ENCODE measurements at places on chromosomes 4 and X. TPM values are rescaled to one million over a fixed set of nuclear protein-coding genes. Genes with fewer than 3 reads are reported as not detected.

DNA sequence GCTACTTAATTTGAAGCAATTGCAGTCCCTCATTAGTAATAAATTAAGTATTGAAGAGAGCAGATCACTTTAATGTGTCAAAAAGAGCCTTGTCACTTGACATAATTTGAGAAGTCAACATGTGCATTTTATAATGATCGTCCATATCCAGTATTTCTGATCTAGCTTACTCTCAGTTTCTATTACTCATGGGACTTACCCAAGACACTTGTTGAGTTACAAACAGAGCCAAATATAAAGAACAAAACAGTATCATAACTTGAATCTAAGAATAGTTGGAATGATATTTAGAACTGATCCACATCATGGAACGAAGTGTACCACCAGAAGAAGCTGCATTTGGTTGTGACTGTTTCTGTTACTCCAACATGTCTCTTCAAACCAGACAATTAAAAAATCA lies 54.7 kb downstream of the SLITRK4 start:
- DNase-seq: no peak

DNA sequence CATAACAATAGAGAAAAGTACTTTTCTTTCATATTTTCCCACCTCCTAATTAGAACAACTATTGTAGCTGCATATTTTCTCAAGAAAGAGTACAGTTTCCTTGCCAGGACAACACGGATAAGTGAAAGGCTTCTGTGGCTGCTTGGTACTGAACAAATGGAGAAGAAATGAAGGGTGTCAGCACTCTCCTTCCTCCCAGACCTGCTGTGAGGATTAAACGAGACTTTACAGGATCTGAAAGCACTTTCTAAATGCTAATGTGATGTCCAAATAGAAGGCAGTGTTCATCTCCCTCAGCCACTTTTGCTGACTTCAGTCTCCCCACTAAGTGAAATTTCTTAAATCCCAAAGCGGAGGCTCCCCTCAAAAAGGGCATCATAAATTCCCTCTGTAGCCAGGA lies 13.9 kb downstream of the NIPAL1 start:
- no peak for DNase-seq

DNA sequence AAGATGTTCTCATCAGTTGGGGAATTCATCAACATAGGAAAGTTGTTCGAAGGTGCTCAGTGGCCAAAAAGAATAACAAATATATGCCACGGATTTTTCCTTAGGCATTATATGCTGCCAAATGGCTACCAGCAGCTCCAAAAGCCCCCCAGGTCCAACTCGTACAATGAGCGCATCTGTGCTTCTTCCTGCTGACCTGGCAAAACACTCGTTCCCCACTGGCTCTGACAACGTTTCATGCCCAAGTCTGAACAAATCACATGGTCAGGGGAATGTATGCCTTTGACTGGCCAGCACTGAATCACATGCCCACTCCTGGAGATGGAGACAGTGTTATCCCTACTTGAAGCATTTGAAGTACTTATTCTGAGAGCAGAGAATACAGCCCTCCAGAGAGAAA lies 59.9 kb upstream of the SPP1 start:
- no peak for DNase-seq

GRCh38 chr4:46397394-46397793 lies 7.5 kb upstream of the GABRA2 start:
- no peak for DNase-seq

GRCh38 chr4:6916069-6916586 lies 6.5 kb downstream of the TBC1D14 start:
- DNase-seq: no peak

IBSP gene
- not detected for total RNA-seq

DNA sequence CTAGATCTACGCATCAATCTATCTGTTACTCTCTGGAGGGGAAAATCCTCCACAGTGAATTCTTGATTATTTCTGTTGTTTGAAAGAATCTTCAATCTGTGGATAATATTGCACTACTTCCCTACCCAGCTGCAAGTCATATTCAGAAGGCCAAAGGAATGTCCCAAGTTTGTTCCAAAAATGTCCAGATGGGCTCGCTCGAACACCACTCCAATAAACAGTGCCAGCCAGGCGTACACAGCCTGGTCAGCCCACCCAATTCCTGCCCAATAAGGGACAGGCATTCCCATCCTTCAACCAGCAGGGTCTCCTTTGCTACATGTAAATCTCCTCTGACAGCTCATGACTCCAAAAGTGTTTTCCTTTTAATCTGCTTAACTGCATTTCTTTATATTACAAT lies 80.7 kb upstream of the GPM6B start:
- DNase-seq: no peak

PITX2 gene
- 1.3 TPM for total RNA-seq

GRCh38 chrX:131441033-131441432 lies 102.8 kb upstream of the OR13H1 start:
- DNase-seq: peak; percentile 16

COX18 gene
- 10.9 TPM for total RNA-seq

- peak; percentile 81 for DNase-seq
These were observed 5.0 kb downstream of the UVSSA start for GRCh38 chr4:1351854-1352566.

DNA sequence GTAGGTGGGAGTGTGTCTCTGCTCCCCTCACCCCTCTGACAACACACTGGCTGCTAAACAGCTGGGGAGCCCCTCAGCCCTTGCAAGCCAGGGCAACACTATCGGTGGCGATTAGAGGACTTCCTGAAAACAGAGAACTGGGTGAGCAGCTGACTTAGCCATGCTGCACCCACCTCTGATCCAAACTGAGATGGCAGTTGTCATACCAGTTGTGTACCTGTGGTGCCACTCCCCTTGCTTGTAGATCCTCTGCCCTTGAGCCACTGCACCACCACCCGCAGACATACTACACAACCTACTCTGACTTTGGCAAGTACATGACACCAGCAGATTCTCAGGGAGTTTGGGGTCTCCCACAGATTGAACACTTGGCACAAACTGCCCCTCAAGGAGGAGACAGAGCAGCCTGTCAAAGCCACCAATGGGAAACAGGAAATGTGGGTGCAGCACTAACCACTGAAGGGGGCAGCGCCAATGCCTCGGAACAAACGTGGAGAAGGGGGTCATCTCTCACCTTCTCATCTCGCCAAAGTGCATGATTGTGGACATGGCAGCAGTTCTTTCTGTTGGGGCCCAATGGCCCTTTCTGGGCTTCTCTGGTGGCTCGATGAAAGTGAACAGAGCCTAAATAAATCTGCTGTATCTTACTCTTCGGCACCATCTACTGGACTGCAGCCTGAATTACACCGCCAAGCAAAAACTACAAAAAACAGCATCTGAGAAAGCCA lies 119.8 kb downstream of the NEK1 start:
- DNase-seq: peak; percentile 5

Measured in Daoy (cell line).